Activated CD4-positive, alpha-beta T cell treated with anti-CD3 and anti-CD28 coated beads for 24 hours (primary cell): ENCODE measurements at places on chromosomes 6 and 20.

GRCh38 chr6:21026576-21027273, 492.5 kb downstream of the CDKAL1 start:
- DNase-seq = no peak

DNA sequence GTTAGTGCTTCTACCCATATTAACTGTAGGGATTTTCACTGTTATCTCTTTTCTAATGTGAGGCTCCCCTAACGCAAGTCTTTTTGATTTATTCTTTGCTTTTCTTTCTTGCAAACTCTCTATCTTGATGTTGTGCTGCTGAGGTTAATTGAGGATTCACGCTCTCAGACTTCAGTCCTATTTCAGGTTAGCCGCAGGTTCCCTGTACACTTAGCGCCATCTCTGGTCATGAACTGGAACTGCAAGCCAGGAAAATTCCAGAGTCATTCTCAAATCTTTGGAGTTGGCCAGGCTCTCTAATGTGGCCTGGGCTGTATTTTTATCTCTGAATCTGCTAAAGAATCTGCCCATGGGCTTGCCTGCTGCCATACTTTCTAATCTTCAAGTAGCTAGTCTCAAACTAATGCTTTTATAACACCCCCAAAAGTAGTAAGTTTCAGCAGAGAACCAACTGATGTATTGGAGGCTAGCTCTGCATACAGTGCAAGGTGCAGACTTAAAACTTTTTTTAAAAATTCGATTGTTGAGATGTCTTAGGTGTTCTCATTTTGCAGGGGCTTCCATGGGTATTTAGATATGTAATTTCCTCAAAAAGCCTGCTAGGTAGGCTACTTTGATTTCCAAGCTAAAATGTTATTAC, 91.1 kb upstream of the OPRM1 start:
- no peak for DNase-seq

DNA sequence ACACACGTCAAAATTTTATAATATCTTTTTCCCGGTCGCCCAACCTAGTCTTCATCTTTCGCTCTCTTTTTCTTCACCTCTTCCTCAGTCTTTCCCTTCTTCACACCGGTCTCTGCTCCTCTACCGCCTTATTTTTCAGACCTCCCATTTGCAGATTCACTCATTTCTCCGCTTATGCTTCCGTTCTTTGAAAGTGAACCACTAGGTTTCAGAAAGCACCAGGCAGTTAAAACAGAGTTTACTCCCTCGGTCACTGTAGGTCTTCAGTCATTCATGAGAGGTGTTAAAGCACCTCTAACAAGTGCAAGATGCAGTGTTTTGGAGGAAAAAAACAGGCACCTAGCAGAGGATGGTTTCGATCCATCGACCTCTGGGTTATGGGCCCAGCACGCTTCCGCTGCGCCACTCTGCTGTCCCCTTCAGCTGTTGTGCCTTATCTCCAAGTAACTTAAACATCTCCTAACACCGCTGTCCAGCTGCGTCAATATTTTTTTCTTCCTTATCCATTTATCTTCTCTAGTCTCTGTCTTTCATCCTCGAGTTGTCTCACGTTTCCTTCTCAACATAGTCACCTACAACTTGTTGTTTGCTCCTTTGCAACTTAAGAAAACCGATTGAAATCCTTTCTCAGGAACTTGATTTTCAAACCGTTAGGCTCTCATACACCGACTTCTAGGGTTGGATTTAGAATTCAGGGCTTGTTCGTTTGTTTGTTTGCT, 119.7 kb upstream of the ZNF184 start:
- peak; percentile 9 for DNase-seq

DNA sequence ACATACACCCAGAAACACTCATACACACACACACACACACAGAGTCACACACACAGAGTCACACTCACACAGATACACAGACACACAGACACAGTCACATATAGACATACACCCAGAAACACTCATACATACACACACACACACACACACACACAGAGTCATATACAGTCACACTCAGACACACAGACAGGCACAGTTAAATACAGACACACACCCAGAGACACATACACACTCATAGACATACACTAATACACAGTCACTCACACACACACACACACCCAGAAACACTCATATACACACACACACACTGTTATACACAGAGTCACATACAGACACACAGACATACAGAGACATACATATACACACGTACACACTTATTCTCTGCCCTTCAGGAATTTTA, 250.9 kb downstream of the QKI start:
- no peak for DNase-seq

GRCh38 chr6:82073484-82073883, 174.1 kb downstream of the IBTK start:
- DNase-seq = no peak

- DNase-seq = no peak
Measured at GRCh38 chr20:972256-972655, 29.9 kb downstream of the RSPO4 start.

DNA sequence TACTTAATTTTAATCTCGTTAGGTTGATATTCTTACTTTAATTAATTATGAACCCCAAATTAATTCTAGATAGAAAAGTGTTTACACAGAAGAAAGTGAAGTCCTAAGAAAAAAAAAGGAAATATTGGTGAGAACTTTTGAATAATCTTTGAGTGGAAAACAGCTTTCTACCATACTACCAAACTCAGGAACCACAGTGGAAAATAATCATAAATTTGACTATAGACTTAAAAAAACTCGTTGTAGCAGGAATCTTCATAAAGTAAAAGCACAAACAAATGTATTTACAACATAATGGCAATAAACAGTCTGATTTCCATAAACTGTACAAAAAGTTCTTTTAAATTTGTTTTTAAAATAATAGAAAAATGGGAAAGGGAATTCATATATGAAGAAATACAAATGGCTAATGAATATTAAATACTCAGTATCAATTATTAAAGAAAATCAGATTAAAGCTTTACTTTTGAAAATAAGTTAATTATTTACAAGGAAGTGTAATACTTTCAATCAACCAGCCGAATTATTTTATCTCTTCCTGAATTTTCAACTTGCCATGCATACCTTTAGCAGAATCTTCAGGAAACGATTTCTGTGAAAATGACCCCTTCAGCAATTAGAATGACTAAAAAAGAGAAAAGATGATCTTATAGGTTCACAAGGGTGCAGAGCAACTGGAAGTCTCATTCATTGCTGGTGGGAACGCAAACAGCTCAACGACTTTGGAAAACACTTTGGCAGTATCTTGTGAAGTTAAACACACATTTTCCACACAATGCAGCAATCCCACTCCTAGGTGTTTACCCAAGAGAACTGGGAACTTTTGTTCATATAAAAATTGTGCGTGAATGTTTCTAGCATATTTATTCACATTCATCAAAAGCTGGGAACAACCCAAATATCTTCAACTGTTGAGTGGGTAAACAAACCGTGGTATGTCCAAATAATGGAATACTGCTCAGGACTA, 38.5 kb upstream of the BMP6 start:
- no peak for DNase-seq

DNA sequence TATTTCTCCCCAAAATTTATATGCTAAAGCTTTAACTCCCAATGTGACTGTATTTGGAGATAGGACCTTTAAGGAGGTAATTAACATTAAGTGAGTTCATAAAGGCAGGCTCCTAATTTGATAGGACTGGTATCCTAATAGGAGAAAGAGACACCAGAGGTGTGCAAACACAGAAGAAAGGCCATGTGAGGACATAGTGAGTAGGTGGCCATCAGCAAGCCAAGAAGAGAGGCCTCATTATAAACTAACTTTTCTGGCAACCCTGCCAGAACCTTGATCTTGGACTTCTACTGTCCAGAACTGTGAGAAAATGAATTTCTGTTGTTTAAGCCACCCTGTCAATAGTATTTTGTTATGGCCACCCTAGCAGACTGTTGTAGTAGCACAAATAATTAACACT, 177.9 kb upstream of the FUT9 start:
- DNase-seq = no peak

DNA sequence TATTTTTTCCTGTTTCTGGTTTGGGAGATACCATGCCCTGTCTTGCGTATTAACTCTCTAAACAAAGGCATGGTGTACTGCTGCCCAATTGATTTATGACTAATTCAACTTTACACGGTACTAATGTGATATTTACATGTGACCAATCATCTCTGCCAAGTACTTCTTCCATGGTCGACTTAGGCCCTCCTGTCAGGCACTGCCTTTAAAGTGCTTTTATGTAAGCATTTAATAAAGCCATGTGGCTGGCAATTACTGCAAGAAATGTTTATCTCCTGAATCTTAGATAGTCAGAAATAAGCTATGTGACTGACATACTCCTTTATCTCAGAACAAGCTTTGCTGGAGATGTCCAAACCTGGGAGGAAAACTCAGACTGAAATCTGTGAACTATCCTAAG, 323.4 kb downstream of the BTBD3 start:
- DNase-seq = no peak

DNA sequence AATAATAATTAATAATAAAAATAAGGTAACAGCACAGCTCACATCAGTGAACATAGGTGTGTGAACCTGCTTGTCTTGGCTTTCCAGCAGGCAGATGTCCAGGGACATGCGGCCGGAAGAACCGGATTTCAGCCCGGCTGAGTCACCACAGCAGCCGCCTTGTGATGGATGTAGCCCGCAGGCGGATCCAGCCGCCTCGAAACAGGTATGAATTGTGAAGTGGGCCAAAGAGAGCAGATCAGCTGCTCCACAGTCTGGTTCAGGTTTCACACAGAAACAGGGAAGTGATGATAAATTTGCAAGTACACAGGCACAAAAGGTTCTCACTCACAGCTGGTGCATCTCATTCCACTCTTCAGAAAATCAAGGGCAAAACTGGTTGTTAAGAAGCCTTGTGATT, 55.1 kb downstream of the ID4 start:
- no peak for DNase-seq

DNA sequence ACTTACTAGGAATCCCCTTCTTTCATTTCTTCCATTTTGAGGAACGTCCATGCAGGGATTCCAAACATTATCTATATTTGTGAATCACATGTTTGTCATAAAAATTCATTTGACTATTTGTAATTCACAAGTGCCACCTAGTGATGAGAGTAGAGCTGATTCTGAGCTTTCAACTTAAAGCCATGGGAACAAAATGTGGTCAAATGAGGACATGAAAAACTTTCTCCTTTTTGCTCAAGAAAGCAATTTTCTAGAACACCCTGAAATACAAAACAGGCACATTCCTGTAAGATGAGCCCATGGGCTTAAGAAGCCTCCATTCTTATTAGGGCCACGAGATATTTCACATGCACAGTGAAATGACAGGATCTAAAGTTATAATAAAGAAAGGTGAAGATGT, 12.3 kb downstream of the MAP3K7 start:
- no peak for DNase-seq

DNA sequence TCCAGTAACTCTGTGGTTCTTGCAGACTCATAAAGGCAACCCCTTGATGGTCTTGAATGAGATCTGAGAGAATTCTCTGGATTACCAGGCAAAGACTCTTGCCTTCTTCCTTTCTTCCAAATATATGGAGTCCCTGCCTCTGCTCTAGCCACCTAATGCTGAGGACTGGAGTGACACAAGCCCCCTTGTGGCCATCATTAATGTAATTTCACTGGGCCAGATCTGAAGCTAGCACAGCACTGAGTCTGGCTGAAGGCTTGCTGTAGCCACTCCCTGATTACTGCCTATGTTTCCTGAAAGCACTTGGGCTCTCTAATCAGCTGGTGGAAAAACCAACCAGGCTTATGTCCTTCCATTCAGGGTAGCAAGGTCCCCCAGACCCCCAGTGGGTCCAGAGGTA, 559.3 kb upstream of the IRAK1BP1 start:
- DNase-seq = no peak

DNA sequence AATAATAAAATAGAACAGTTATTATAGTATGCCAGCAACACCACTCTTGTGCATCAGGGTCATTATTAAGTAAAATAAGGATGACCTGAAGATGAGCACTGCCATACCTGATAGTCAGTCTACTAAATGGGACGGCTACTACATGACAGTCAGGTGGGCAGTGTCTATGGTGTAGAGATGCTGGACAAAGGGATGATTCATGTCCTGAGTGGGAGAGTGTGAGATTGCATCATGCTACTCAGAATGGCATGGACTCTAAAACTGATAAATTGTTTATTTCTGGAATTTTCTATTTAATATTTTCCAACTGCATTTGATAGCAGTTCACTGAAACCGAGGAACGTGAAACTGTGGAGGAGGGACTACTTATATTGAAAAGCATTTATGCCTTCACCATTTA, 38.8 kb downstream of the SNX9 start:
- no peak for DNase-seq

DNA sequence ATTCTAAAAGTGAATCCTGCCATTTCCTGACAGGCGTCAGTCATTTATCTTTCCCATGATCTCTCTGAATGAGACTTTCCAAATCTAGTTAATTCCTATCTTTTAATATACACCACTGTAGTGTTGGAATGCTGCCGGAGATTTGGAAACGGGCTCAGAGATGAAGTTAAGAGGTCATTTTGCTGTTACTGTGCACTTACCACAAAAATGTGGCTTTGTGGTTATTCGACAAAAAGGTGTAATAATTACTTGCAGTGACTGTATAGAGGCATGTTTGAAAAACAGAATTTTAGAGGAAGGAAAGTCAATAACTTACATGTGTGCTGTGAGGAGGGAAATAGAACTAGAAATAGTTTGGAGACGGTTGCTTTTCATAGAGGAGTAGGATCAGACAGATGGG, 460.2 kb upstream of the BTBD3 start:
- no peak for DNase-seq

- no peak for DNase-seq
Measured at GRCh38 chr20:40218316-40218969, 470.6 kb downstream of the MAFB start.

DNA sequence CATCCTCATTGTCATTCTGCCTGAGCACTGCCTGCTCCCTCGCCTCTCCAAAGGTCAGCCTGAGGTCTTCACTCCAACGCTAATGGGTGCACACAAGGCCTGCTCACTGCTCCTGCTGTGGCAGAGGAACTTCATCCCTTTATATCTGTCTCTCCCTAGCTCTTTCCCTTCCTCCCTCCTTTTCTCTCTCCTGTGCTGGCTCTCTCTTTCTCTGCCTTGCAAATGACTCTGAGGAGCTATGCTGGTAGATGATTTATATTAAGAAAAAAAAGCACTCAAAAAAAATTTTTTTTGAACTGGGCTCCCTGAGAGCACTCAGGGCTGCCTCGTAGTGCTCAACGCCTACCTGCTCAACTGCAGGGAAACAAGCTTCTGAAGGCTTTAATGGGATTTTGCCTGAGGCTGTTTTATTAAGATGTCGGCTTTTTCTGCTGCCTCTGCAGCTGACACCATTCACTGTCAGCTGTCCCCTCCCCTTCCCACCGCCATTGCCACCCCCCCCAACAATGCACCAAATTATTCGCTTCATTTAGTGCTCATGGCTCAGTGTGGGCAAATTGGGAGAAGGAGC, 137.7 kb upstream of the DEFB112 start:
- DNase-seq = no peak

DNA sequence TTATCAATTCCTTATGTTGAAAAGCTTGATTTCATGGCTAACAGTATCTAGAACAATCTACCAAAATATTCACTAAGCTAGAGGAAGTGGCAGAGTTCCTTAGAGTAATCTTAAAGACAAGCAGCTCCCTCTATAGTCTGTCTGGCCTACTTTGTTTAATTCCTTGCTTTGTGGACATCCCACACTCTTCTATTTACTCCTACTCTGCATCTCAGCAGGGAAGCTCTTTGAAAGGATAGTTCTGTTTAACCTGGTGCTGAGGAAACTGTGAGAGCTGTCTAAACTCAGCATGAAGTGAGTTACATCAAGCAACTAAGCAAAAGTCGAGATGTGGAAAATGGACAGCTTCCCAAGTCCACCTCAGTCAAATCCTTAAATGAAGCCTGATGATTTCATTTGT, 4.3 kb downstream of the REV3L start:
- DNase-seq = no peak

GRCh38 chr20:49835031-49835430, 22.4 kb downstream of the SLC9A8 start:
- DNase-seq = no peak
